ENCODE measurements at places on chromosomes 6 and 20.
A peak's percentile ranks its signal among the peaks of the same experiment; 100 is the strongest.

DNA sequence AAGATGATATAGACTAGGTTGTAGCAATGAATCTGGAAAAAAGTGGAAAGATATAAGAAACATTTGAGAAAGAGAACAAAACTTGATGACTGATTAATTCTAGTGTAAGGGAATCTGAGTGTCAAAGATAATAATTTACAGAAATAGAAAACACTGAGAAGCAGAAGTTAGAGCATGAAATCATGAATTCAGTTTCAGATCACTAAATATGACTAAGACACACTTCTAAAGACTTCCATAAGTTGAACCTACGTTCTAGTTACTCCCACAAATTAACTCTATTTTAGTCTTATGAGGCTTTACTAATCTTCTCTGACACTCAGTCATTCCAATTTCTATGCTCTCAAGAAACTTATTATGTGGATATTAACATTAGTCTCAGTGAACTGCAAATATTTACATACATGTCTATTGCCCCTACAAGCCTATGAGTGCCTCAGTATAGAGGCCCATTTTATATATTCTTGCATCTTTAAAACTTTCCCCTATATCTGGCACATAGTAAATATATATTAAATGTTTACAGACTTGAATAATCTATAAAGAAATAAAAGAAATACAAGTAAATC is 30.4 kb downstream of the IBTK start:
- H3K4me3 ChIP-seq: no peak overlapping the region
- H3K36me3 ChIP-seq: peaks cover 43% of the 10 kb centered on the region
- H3K4me1 ChIP-seq: no peaks in the 10 kb centered on the region
- no peak overlapping the region for H3K27ac ChIP-seq

GRCh38 chr6:137912813-137913212 is 45.8 kb downstream of the TNFAIP3 start:
- H3K4me1 ChIP-seq: peaks cover 30% of the 10 kb centered on the region
- no peak overlapping the region for H3K4me3 ChIP-seq
- DNase-seq: no peak

DNA sequence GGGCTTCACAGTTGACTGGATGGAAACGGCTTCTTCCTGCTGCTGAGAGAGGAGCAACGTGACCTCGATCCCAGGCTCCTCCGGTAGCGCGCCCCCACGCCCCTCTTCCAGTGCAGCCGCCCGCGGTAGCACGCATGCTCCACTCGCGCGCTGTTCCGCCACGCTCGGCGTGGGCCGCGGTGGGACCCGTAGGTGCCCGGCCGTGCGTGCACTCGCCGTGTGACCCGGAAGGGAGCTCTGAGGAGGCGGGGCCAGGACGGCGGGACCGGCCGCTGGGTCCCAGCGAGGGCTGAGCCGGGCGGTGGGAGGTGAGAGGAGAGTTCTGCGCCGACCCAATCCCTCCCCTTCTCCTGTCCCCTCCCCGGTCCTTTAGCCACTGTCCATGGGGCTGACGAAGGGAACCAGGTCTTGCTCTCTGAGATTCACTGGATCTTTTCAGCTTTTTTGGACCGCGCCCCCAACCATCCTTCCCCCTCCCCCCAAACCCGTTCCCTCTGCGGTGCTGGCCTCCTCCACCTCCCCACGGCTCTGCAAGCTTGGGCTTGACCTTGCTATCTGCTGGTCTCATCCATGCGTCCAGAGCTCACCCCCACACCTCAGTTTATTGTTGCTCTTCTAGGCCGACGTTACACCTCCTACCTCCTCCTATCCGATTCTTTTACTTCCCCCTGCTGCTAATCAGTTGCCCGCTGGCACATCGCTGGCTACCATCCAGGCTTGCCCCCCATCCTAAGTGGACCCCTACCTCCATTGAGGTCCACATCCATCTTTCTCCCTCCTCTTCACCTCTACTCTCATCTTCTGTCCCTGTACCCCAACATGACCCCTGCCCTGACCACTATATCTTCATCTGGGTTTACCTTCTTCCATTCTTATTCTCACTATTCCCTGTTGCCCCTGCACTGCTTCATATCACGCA is at the start of gene CUL9:
Gene CUL9 (plus strand): TSS at position 255 of the 919 bp plus-strand sequence. CDS start 2,115 bp downstream, outside the sequence.
- peak; percentile 86 for DNase-seq
- peak within 1 kb of the TSS; percentile 94 for H3K4me3 ChIP-seq
- H3K4me1 ChIP-seq: peaks cover 49% of the 10 kb centered on the region
- no peaks in the 10 kb centered on the region for H3K27me3 ChIP-seq
- peaks cover 44% of the 10 kb centered on the region for H3K36me3 ChIP-seq

- H3K4me1 ChIP-seq: peaks cover 38% of the 10 kb centered on the region
- no peak overlapping the region for H3K27ac ChIP-seq
- no peaks in the 10 kb centered on the region for H3K27me3 ChIP-seq
- peaks cover 40% of the 10 kb centered on the region for H3K36me3 ChIP-seq
- no peak overlapping the region for H3K4me3 ChIP-seq
- no peak for DNase-seq
Measured at GRCh38 chr6:17688481-17688880, 18.2 kb downstream of the NUP153 start.

DNA sequence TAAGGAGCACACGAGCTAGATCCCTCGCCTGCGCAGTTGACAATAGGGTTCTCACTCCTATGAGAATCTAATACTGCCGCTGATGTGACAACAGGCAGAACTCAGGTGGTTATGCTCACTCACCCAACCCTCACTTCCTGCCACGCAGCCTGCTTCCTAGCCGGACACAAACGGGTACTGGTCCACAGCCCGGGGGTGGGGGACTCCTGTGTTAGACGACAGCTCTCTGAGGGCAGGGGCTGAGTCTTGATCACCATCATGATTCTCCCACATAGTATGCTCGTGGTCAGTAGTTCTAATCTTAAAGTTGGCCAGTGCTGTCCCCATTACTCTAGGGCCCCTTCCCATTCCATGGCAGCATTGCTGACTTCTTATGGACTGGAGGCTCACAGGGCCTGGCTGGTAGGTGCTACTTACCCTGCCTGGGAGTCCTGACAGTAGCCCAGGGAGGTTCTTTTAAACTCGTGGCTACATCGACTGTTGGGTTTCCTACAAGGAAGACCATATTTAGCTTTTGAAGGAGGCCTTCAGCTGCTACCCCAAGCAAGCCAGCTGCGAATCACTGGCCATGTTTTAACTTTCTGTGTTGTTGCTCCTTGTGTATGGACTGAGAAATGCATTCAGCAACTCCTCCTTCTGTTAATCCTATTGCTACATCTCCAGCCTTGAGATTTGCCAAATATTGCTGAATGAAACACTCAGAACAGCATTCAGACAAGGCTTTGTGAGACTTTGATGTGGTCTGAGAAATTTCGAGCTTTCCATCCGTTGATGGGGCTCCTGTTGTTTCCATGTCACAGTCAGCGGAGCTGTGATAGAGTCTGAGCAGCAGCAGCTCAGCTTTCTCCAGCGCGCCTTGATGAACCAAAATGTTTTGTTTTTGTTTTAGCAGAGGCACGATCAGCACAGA is 300.3 kb downstream of the NRN1 start:
- peaks cover 3% of the 10 kb centered on the region for H3K36me3 ChIP-seq
- no peaks in the 10 kb centered on the region for H3K27me3 ChIP-seq
- DNase-seq: peak; percentile 40

GRCh38 chr20:13338097-13338661 is 117.1 kb downstream of the ISM1 start:
- H3K27me3 ChIP-seq: no peaks in the 10 kb centered on the region
- no peak overlapping the region for H3K4me3 ChIP-seq
- H3K36me3 ChIP-seq: no peaks in the 10 kb centered on the region
- peaks cover 9% of the 10 kb centered on the region for H3K4me1 ChIP-seq
- no peak overlapping the region for H3K27ac ChIP-seq
- DNase-seq: no peak

GRCh38 chr20:49729780-49730179 is 16.1 kb upstream of the B4GALT5 start:
- peaks cover 2% of the 10 kb centered on the region for H3K27me3 ChIP-seq
- H3K4me3 ChIP-seq: no peak overlapping the region
- H3K4me1 ChIP-seq: peaks cover 11% of the 10 kb centered on the region
- no peaks in the 10 kb centered on the region for H3K36me3 ChIP-seq
- no peak for DNase-seq

DNA sequence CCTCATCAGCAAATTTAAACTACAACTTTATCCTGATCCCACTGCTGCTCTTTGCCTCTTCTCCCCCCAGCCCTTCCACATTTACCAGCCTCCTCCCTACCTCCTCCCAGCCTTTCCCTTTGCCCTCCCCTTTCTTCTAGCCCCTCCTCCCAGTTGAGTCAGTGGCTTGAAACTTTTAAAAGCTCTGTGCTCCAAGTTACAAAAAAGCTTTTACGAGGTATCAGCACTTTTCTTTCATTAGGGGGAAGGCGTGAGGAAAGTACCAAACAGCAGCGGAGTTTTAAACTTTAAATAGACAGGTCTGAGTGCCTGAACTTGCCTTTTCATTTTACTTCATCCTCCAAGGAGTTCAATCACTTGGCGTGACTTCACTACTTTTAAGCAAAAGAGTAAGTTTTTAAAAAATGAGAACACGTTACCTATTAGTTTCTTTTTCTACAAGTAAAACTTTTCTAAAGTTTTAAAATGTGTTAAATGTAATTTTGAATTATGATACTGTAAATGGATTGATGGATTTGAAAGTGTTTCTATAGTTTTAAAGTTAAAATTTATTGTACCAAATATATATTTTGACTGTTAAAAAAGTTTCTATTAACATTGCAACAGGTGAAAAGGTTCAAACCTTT is at the start of gene GJA1:
Gene GJA1 (plus strand): TSS at position 203 of the 626 bp plus-strand sequence. CDS start 11,202 bp downstream, outside the sequence.
- H3K4me3 ChIP-seq: peak within 1 kb of the TSS; percentile 72
- no peak for DNase-seq
- H3K27me3 ChIP-seq: peaks cover 25% of the 10 kb centered on the region
- H3K4me1 ChIP-seq: peaks cover 16% of the 10 kb centered on the region
- H3K36me3 ChIP-seq: peaks cover 2% of the 10 kb centered on the region
- H3K27ac ChIP-seq: no peak within 1 kb of the TSS
